ENCODE measurements at places on chromosomes 7 and 10.
A peak's percentile ranks its signal among the peaks of the same experiment; 100 is the strongest.

DNA sequence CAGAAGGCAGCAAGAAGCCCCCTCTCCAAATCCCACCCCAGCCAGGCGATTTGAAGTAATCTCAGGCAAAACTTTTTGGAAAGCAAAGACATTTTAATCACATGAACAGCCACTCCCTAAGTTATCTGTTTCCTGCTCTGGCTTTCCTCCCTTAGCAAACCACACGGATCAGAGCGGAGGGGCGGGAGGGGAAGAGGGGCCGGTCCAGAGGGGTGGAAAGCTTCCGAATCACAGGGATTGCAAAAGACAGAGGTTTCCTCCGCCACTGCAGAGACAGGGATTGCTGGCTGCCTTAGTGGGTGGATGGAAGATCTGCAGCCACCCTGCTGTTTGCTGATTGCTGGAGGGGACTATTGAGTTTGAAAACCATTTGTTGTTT lies 41.2 kb downstream of the ZCCHC24 start:
- DNase-seq: peak; percentile 56

DNA sequence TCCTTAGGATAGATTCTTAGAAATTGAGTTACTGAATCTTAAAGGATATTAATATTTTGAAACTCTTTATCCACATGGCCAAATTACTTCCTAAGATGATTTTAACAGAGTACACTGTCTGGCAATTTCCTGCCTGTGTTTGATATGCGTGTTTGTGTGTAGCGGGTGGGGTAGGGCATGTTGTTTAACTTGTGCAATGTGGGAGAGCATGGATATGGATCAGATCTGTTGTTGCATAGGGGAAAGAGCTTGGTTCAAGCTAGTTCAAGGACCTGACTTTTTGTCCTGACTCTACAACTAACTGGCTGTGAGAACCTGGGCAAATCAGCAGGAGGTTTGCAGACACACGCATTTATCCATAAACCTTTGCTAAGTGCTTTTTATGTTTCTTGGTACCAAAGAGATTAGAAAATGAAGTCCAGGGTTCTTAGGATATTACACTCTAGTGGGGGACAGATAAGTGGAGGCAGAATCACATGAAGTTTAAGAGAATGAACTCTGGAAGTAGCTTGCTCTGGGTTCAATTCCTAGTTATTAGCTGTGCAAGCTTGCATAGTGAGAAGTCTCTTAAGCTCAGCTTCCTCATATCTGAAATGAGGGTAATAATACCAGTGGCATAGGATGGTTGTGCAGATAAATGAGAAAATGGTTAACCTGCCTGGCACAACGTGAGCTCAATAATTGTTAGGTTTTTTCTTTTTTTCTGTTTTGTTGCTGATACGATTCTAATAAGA lies 96.3 kb upstream of the PRR15 start:
- no peak for DNase-seq

- no peak for DNase-seq
Measured at GRCh38 chr10:28778524-28778923, 101.2 kb downstream of the BAMBI start.

- DNase-seq: no peak
Measured at GRCh38 chr10:133109711-133110110, 22.0 kb downstream of the ADGRA1 start.

- DNase-seq: no peak
Measured at GRCh38 chr10:78025685-78026364, 3.5 kb downstream of the POLR3A start.

DNA sequence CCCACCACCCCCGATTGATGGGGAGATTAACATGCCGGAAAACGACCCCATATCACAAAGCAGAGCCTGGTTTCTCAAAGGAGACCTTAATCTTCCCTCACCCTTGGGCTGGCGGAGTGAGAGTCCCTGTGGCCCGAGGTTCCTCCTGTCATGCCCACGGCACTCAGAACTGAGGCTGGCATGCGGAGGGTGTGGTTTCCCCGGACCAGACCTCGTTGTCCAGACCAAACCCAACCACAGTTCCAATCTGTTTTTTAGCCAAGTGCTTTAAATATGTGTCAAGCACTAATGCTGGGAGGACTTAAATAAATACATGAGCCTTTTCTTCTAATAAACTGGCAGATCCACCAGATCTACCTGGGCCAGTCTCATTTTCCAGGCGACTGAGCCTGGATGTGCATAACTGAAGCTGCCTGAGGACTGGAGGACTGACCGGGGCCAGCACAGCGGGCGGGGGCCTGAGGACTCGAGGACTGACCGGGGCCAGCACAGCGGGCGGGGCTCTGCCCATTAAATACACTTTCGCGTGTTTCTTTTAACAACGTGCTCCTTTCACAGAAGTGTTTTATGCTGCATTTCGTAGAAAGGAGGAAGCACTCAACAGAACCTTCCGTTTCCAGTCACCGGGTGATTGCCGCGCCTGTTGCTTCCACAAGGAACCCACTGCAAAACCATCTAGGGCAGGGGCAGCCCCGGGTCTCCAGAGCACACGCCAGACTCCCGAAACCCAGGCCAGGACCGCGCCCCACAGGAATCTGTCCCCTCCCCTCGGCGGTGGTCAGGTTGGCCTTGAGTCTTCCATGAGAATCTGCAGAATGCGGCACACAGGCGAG lies 334.6 kb downstream of the PTPRN2 start:
- DNase-seq: no peak

DNA sequence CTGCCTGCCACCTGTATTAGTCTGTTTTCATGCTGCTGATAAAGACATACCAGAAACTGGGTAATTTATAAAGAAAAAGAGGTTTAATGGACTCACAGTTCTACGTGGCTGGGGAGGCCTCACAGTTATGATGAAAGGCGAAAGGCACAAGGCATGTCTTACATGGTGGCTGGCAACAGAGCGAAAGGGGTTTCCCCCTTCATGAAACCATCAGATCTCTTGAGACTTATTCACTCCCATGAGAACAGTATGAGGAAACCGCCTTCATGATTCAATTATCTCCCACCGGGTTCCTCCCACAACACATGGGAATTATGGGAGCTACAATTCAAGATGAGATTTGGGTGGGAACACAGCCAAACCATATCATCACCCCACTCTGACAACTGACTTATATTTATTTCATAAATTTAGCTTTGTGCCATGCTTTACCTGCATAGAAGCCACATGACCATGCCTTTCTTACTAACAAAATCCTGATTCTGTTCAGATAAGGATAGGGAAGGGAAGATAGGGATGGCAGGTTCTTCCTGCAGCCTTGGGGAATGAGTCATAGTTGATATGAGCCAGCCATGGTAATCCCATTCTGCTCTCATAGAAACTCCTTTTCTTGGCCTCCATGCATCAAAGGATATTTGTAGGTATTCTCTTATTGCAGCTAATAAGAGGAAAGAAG lies 191.3 kb upstream of the AGK start:
- DNase-seq: no peak

DNA sequence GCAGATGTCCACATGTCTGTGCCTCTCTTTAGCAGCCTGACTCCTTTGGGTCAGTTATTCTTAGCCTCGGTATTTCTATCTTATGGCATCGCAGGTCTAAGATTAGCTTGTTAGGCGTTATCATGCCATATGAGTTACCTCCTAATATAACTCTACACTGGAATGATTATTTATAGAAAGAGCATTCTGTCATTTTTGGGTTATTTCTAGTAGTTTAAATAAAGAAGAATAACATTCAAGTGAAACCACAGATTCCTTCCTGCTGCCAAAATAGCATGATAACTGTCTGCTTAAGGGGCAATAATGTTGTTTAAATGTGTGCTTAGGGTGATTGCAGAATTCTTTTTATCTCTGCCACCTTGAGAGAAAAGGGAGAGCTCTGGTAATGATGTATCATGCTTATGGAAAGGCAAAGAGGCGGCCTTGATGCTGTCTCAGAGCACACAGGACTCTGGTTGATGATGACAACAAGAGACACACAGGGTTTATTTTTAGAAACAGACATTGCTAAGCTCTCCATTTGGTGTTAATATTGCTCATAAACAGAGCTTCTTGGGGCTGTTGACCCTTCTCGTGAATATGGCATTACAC lies 10.4 kb downstream of the HDAC9 start:
- no peak for DNase-seq

DNA sequence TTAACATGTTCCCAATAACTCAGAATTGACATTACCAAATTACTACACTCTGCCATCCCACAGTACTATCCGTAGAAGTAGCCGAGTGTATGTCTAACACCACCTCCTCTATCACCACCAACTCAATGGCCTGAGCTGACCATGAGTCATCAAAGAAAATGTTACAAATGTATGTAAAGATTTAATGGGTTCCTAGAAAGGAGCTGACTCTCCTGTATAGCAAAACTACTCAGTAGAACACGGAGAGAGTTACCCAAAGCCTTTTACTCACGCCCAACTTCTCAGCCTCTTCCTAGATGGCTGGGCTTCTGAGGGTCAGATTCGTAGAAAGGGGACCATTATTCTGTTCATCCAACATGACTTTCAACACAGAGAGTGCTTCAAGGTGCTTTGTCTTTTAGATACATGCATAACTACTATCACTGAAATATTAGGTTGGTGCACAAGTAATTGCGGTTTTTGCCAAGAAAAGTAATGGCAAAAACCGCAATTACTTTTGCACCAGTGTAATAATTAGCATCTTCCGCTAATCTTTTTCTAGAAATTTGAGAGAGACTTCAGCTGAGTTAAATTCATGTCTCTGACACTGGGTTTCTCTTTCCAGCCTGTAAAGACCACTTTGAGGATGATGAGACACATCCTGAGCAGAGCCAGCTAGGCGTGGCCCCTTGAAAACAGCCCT lies 24.0 kb upstream of the NANOS1 start:
- no peak for DNase-seq

DNA sequence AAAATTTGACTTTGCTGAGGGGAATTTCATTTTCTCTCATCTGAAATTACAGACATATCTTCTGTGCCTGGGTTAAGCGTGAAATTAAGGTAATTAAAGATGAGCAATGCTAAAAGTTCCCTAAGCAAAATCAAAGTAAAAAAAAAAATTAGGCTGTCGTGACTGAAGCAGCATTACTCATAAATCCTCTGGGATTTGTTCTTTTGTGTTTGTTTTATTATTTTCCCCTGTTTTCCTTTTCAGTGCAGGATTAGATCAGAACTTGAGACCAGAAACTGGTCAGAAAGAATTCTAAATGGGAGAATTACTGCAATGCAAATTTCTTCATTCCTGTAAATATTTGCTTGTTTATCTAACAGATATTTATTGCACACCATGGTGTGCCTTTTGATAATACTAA lies 141.4 kb upstream of the BET1 start:
- DNase-seq: no peak

DNA sequence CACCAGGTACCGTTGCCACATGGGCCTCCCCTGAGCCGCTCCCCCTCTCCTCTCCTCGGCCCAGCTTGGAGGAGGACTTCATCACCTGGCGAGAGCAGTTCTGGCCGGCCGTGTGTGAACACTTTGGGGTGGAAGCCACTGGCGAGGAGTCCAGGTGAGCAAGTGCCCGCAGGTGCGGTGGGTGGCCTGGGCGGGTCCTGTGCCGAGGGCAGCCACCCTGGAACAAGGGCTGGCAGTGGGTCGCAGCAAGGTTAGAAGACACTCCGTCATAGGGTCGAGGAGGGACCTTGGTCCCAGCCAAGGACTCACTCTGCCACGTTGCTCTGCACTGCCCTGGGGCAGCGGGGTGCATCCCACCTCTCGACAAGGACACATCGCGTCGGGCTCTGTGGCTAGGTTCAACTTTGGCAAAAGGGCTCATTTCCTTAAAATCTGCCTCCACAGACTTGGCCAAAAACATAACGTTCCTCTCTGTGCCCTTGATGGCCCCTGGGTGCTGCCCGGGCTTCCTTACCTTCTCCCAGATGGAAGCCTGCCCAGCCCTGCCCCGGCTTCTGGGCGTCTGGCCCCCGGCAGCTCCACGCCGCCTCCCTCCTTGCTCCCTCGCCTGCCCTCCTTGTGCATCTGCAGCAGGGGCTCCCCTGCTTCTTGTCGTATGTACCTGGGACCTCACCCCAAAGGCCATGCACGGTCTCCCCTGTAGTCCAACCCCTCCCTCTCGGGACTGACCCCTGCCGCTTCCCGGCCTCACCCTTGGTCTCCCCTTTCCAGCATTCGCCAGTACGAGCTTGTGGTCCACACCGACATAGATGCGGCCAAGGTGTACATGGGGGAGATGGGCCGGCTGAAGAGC lies 12.7 kb downstream of the TMEM120A start:
- DNase-seq: no peak

- DNase-seq: no peak
Measured at GRCh38 chr7:142450206-142450605, 192.3 kb upstream of the PRSS58 start.

DNA sequence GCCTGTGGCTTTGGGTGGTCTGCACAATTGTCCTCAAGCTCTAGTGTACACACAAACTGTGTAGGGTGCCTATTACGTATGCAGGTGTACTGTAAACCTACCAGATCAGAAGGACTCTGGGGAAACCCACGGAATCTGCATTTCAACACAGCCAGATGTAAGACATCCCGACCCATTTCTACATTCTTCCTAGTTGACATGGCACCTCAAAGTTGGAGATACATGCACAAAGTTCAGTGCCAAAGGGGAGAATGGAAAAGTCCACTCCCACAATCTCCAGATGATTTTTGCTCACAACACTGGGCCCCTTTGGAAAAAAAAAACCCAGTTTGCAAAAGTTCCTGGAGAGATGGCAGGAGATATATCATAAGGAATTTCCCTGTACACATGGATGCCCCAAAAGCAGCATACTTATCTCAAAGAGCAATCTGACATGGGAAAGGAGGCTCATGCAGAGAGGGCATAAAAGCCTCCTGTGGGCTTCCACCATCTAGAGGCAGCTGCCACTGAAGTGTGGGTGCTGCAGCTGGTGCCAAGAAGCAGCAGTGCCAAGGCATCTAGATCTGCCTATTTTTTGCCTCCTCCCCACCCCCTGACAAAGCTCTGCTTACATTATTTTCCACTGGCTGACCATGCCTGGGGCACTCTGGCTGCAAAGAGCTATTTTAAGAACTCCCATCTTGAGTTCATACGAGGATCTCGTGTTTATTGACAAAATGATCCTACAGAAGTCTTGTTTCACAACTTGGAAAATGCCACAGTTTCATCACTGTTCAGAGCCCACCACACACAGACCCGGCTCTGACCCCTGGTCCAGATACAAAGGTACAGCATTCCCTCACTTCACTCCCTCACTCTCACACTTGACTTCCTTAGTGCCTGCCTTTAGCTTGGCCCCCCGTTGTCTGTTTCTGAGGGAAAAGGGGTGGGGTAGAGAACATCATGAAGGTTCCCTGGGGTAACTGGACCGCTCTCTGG lies 12.9 kb downstream of the TECTB start:
- no peak for DNase-seq

DNA sequence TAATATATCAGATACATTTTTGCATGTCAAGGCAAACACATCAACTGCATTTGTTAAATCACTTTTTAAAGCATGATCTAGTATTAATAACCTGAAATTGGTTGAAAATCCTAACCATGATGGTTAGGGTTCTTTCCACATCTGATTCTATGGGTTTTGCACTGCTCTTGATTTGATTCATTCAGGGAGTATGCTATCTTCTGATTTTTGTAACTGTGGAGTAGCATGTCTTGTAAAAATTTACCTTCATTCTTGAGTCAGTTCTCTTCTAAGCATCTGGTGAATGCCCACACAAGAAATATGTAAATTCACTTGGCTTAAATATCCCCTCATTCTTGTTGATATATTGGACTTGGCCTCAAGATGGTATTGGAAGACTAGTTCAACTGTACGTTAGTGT lies 178.7 kb downstream of the KLF6 start:
- no peak for DNase-seq

- no peak for DNase-seq
Measured at GRCh38 chr7:157008206-157009169, 2.0 kb downstream of the MNX1 start.

GRCh38 chr7:63114371-63114985 lies 884.2 kb upstream of the ZNF722 start:
- DNase-seq: no peak

Measured in iPS-NIHi11 (cell line).